Psoas muscle (tissue), 8 donors: ENCODE measurements at places on chromosomes 5 and 9. TPM values are rescaled to one million over a fixed set of nuclear protein-coding genes. Genes with fewer than 3 reads are reported as not detected.

Gene MSANTD3
- 25.2 TPM for polyA plus RNA-seq

Gene ZDHHC11B
- 1.3 TPM for polyA plus RNA-seq

Gene PCDHB14
- 0.51 TPM for polyA plus RNA-seq

Gene GFPT2
- polyA plus RNA-seq: 2.0 TPM

Gene DAB2IP
- 14.4 TPM for polyA plus RNA-seq

Gene CDO1
- 3.0 TPM for polyA plus RNA-seq
